ENCODE measurements at places on chromosomes 5 and 9.

DNA sequence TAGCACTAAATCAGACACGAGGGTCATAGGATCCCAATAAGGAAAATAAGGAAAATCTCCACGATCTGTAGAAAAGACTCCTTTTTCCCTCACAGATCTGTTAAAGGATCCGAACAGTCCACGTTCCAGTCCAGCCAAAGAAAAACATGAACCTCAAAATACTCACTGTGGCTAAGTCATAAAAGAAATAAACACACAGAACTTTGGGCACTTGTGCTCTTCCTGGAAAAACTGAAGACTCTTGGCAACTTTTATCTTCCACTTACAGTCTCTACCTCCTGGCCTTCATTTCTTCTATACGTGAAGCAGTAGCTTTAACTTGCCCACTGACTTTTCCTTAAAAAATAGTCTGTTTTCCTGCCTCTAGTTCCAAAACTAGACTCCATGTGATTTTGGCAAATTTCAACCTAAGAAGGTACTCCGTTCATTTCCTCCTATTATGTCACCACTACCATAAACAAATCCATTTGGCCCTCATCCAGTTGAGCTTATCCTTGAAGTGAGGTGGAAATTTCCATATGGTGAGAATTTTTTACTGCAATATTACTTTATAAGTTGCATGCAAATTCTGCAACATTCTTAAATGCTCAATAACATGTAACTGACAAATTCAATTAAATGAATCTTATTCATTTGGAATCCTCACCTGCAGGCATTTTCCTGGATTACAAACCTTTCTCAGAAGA is 5.3 kb upstream of the LHFPL2 start:
- no peak for DNase-seq

- DNase-seq = no peak
These were observed 410.4 kb upstream of the PTPRD start for GRCh38 chr9:11023201-11023600.

- DNase-seq = no peak
These were observed 223.2 kb downstream of the ASTN2 start for GRCh38 chr9:117191504-117192261.

- no peak for DNase-seq
These were observed 38.4 kb downstream of the CDKL3 start for GRCh38 chr5:134328619-134329018.

DNA sequence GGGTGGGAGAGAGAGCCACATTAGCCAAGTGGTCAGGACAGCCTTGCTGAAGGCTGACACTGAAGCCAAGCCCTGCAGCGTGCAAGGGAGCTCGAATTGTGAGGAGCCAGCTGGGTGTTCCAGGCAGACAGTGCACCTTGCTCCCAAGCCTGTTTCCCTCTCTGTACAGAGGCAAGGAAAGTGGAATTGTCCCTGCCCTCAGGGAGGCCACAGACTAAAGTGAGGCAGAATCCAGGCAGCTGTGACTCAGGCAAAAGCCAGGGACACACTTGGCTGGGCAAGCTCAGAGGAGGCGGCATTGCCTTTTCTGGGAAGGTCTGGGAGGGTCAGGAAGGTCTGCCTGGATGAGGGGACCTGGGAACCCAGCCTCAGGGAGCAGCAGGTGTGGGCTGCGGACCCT is 50.2 kb upstream of the LMX1B start:
- DNase-seq = no peak

DNA sequence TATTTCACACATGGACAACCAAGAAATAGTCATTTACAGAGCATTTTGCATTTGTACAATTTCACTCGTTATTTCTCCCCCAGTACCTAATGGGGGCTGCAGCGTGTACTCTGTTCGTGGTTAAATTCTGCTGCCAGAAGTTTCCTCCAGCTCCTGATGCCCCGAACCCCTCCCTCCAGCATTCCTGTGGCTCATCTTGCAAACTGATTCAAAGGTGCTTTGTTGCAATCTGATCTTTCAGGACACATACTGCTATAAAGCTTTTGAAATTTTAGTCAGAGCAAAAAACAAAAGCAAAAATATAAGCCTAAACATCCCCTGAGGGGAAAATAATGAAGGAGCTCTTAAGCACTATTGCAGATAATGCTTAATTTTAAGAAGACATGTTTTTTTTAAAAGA is 27.7 kb downstream of the UBLCP1 start:
- no peak for DNase-seq

DNA sequence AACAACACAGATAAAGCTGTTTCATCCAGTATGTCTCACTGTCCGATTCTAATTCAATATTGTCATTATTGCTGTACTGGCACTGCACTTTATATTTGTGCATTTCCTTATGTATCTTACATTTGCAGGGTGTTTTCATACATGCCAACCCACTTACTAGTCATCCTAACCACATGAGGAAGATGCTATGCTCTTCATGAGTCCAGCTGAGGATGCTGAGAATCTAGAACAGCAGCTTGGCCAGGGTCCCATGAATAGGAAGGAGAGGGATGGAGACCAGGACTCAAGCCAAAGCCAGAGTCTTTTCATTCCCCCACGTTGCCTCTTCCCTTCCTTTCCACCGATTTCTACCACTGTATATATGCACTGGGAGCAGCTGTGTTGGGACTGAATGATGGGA is 292.8 kb upstream of the KLF4 start:
- DNase-seq = no peak

DNA sequence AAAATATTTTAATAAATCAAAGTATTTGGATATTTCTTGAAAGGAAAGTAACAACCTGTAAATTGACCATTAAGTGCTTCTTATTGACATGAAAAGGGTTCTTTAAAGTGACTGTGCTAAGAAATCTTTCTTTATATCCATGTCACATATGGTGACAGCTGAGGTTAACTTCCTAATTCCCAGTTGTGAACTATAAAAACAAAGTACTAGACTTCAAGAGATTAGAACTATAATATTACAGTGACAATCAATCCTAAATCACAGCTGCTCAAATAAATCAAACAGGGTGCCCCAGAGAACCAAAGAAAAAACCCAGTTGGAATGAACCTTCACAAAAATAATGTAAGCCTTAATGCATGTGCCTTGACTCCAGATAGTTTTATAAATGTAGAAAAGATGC is 332.6 kb upstream of the PDE4D start:
- DNase-seq = no peak

- peak; percentile 48 for DNase-seq
These were observed 188.2 kb downstream of the CRB2 start for GRCh38 chr9:123544007-123544827.

- no peak for DNase-seq
These were observed 99.1 kb upstream of the CKMT2 start for GRCh38 chr5:81134066-81134465.

DNA sequence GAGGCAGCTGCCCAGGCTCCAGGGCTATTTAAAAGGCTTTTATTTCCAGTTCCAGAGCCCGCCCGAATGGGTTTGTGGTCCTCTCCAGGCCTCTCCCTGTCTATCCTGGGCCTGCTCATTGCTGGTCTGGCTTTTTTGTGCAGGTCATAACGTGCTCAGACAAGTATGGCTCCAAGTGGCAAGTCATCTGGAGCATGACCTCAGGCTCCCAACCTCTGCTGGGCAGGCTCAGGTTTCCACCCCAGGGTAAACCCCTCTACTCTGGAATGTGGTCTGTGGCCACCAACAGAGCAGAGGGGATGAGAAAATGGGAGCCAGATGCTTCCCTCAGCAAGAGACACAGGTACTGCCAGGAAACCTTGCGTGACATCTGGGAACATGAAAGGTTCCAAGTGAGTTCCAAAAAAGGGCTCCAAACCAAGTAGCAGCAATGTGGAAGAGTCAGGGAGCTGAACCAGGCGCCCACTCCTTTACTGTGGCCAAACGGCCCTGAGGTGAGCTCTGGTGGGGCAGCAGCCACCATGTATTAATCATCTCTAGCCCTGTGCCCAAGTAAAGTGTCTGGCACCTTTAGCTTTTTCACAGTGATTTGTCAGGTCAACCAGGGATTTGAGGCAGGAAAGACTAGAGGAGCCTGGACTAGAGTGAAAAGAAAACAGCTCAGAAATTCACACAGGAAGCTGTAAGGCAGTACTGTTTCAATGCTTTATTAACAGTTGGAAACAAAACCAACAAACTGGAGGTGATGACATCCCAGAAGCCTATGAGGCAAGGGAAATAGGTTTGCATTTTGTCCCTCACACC is 25.7 kb downstream of the PCDHGC5 start:
- no peak for DNase-seq

DNA sequence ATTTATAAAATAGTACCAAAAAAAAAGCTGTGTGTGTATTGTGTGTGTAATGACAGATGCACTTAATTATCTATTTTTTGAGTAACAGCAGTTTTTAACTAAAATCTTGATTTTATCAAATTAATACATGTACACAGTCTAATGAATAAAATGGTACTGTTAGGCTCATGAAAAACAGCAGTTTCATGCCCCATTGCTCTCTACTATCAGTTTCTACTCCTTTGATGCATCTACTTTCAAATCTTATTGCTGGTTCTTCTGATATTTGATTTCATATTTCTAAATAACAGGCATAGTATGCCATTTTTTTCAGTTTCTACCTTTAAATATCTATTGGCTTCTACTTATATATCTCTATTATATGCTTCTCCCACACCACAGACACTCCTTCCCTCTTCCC is 117.4 kb downstream of the CCDC171 start:
- no peak for DNase-seq

DNA sequence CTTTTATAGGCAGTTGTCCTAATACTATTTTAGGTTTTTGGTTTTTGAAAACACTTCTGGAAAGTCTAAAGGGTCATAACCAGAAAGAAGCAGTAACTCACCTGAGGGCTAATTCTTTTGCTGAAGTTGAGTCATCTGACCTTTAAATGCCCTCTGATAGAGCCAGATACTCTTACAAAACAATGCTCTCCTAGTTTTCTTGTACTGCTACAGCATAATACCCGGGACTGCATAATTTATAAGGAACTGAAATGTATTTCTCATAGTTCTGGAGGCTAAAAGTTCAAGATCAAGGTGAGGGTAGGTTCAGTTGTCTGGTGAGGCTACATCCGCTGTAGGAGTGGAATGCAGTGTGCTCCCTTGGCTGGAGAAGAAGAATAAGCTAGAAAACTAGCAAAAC is 670.3 kb downstream of the TLE4 start:
- DNase-seq = no peak

DNA sequence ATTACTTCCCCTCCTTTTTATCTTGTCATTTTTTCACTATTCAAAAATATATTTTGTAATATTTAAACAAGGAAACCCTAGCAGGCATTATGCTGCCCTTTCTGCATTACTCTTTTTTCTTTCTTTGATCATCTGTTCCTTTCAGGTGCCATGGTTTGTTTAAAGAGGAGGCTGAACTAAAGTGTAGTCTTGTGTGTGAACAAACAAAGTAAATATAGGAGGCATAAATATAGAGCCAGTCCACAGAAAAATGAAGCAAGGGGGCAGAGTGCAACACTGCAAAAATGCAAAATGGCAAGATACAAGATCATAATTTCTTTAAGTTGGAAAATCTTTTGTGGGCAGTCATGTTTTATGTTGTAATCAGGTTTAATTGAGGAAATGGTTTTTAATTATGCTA is 947.3 kb upstream of the COX7C start:
- no peak for DNase-seq

DNA sequence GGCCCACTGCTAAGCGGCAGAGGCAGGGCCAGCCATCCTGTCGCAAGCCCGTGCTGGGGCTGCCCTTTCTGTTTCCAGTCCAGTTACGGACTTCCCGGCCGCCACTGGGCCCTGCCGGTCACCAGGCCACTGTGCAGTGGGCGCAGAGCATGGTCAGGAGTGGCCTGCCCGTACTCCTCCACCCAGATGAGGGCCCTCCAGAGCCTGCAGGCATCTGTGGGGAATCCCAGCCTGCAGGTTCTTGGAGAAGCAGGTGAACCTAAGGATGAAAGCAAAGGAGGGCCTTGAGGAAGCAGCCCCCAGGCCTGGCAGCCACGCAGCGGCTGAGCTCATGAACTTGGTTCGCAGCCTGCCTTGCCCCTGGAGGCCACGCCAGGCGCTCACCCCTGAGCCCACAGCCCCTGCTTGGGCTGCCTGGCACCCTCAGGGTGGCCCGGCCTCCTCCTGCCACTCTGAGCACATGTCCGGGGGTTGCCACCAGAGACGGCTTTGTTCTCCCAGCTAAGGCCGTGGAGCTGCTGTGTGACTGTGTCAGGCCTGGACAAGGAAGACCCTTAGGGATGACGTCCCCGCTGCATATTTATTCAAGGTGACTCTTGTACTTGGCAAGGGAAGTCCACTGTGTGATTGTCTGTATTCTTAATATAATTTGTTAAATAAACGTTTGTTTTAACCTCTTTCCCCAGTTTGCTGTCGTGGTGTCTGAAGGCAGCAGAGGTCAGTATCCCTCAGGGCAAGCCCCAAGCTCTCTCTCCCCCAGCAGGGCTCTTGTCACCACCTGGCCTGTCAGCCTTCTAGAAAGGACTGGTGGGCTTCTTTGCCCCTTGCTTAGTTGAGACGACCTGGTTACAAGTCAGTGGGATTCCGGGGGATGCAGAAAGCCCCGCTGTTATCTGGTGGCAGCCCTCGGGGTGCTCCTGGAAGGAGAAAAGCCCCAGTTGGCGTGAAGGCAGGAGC is 107.1 kb upstream of the LMX1B start:
- peak; percentile 72 for DNase-seq

GRCh38 chr9:30591461-30591860 is 1793.0 kb upstream of the ACO1 start:
- DNase-seq = no peak

DNA sequence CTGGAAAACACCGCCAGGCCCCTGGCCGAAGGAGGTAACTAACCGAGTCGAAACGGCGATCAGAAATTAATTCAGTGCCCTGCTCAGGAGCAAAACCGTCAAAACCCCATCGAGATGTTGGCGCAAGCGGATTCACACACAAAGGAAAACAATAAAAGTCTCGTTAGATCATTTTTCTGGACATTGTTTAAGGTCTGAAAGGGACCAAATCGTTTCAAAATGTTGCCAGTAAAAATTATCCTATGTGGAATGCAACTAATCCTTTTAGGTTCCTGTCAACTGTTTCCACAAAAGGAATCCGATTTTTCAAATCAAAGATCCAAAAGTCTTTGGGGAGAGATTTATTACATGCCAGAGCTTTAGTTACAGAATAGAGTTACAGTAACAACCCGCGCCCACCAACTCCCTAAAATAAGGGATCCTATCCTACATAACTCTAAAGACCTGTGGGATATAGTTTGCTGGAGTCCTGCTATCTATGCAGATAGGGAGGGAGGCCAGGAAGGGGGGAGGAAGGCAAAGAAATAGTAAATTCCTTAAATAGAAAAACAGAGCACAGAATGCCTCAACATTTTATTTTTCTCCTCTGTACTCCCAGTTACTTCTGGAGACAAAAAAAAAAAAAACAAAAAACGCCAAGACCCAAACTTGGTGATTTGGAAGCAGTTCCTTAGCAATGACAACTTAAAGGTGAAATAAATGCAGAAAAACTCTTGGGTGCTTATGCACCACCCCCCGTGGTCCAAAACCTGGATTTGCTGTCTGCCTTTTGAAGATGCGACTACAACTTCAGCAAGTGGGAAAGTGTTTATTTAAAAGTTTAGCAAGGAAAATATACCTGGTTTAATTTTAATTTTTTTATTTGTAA is 10.6 kb downstream of the FOXD1 start:
- no peak for DNase-seq
